Effector memory CD4-positive, alpha-beta T cell (primary cell): ENCODE measurements at places on chromosomes 13 and 19.

- no peak for DNase-seq
Observed at GRCh38 chr13:84393981-84394625, 511.8 kb upstream of the SLITRK1 start.

GRCh38 chr13:108851660-108852059 is 222.2 kb downstream of the MYO16 start:
- no peak for DNase-seq

GRCh38 chr13:98221234-98221633 is 44.2 kb upstream of the RNF113B start:
- no peak for DNase-seq

GRCh38 chr19:45168767-45169351 is 8.1 kb upstream of the NKPD1 start:
- no peak for DNase-seq

- no peak for DNase-seq
Observed at GRCh38 chr13:42592915-42593900, 19.3 kb downstream of the TNFSF11 start.

GRCh38 chr19:918152-918437 is 962 bp downstream of the KISS1R start:
- no peak for DNase-seq

- DNase-seq: no peak
Observed at GRCh38 chr13:94332359-94333096, 147.0 kb downstream of the DCT start.

DNA sequence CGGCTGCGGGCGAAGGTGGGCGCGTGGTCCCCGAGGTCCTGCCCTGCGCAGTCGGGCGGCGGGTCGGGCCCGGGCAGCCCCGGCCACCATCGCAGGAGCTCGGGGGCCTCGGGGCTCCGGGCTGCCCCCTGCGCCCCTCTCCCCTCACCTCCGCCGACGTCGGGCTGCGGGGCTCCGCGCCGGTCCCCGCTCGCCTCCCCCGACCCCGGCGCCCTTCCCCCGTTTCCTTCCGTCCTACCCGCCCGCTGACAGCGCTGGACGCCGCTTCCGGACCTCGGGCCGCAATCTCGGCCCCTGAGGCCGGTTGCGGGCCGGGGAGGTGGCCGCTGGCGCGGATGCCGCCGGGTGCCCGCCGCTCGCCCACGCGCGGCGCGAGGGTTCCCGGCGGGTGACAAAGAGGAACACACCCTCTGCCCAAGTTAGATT is 720 bp downstream of the FARP1 start:
- DNase-seq: no peak

DNA sequence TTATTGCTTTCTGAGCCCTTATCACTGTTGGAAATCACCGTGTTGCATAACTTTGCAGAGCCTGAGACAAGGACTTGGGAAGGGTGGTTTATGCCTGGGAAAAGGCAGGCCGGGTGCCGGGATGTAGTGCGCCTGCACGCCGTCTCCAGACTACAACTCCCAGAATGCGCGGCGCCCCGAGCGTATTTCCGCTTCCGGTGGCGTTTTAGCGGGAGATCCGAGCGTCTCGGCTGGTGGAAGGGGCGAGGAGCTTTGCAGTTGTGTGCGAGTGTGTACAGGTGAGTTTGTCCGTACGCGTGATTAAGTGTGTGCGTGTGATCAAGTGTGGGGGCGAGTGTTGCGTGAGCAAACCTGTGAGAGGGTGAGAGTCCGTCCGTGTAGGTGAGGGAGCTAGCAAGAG is 75.4 kb downstream of the PEG3 start:
- no peak for DNase-seq

DNA sequence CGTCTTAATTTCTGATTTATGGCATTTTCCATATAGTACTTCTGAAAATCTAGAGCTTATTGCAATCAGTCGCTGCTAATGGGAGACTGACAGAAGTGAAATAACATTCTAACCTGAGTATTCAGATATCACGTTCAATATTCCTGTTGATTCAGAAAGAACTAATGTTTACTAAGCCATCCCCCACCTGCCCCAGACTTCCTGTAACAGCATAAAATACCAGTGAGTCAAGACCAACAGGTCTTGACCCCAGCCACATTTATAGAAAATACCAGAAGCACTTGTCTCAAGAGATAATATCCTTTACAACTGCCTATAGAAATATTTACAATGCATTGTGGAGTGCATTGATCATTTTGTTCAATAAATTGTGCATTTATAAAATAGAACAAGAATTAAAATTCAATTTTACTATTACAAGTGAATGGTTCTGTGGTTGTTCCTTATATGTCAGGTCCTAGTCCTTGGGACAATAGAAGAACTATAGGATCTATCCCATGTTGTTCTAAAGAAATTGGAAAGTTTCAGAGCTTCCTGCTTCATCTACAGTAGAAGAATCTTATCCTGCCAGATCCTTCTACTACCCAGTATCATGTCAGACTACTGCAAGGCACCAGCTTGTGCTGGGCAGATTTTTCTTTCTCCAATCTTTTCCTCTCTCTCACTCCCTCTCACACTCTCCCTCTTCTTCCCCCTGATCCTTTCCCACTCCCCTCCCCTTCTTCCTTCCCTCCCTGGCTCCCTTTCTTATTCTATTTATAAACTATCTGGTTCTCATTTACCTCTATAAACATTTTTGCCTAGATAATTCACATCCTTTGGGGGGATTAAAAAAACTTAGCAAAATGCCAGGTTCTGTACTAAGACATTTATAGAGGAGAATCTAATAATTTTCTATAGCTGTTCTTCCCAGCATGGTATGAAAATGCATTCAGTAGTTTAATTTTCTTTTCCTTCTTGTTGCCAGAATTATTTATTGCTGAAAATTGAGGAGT is 629.9 kb downstream of the DIAPH3 start:
- no peak for DNase-seq

- DNase-seq: no peak
Observed at GRCh38 chr19:5964816-5965565, 12.9 kb downstream of the RANBP3 start.

- no peak for DNase-seq
Observed at GRCh38 chr19:3649888-3650287, 23.3 kb upstream of the CACTIN start.

GRCh38 chr13:110339975-110340550 is 33.0 kb downstream of the COL4A2 start:
- DNase-seq: no peak

DNA sequence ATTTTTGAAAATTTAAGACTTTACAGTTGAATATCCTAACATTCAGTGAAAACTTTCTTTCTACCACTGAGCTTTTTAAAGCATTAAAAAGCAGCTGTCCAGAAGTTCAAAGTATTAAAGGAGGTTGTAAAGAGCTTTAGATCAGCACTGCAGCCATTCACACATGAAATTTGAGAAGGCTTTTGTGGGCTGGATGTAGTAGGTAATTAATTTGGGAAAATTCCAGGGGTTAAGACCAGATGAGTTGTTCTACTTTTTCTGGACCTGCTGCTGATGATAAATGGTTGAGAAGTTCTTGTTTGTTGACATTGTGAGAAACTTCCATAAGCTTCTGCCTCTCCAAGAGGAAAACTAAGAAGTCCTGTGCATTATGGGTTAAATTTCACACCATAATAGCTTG is 1779.6 kb upstream of the PRR20A start:
- DNase-seq: no peak

GRCh38 chr19:1224047-1224825 is 13.6 kb downstream of the CBARP start:
- no peak for DNase-seq

GRCh38 chr13:76830805-76831204 is 55.4 kb downstream of the KCTD12 start:
- DNase-seq: no peak

DNA sequence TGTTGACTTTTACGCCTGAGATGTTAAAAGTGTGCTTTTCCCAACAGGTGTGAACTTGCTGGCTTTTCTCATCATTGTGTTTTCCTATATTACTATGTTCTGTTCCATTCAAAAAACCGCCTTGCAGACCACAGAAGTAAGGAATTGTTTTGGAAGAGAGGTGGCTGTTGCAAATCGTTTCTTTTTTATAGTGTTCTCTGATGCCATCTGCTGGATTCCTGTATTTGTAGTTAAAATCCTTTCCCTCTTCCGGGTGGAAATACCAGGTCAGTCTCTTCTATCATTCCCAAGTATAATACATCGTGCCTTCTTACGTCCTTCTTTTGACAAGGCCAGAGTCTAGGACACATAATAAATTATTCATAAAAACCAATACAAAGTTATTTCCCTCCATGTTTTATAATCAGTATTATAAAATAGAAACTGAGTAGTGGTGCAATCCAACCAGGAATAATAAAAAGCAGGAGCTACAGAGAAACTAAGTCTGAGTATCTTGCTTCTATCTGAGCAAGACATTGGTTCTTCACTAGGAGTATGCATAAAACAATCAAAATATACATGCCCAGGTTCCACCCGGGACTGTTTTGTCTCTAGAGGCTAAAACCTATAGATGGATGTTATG is 57.9 kb downstream of the RXFP2 start:
- DNase-seq: no peak

DNA sequence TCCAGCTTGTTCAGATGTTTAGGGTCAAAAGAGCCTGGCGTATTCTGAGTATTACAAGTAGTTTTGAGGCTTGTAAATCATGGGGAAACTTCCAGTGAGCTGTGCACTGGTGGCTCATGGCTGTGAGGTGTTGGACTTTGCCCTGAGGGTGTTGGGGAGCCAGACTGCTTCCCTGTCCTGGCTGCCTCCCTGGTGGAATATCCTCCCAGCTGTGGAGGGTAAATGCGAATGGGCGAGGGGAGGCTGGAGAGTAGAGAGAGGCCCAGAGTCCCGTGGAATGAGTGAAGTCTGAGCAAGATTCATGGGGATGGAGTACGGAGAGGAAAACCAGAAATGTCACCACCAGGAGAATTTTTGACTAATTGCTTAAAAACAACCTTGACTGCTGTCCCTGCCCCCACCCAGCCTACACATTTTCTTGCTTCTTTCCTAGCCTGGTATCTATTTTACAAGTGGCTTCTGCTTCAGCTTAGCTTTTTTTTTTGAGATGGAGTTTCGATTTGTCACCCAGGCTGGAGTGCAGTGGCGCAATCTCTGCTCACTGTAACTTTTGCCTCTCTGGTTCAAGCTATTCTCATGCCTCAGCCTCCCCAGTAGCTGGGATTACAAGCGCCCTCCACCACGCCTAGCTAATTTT is 3.7 kb downstream of the SNRPA start:
- DNase-seq: no peak

- no peak for DNase-seq
Observed at GRCh38 chr13:85194482-85194881, 604.7 kb downstream of the SLITRK6 start.

GRCh38 chr13:30375265-30375835 is 46.9 kb upstream of the UBE2L5 start:
- DNase-seq: no peak

DNA sequence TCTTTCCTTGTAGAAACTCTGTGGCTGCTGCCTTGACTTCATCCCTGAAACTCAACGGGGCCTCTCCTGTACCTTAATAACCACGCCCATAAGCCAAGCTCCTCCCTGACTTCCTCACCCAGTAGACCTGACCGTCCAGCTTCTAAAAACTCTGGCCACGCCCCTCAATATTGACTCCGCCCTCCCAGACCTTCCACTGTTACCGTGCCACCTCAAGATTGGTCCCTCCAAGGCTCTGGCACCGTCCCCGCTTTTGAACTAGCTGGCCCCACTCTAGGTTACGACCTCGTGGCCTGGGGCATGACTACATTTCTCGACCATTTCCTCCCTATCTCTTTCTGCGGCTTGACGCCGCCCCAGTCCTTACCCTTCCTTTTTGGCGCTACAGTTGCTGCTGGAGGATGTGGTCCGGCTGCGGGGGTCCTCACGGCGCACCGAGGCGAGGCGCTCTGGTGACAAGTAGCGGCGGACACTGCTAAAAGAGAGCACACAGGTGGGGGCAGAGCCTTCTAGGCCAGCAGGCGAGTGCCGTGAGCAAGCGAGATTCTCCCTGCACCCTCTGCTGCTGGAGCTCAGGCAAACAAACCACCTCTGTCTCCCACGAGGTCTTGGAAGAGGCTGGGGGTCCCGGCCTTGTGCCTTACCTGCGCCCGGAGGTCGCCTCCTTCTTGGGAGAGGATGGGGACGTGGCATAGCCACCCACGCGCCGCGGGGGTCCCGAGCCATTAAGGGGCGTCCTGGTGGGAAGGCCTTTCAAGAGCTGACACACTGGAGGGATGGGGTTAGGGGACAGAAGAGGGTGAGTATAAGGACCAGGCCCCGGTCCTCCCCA is 2.3 kb upstream of the EML2 start:
- peak; percentile 66 for DNase-seq

GRCh38 chr13:34458756-34459715 is 483.0 kb upstream of the NBEA start:
- no peak for DNase-seq

GRCh38 chr13:105118426-105118985 is 1417.0 kb downstream of the EFNB2 start:
- DNase-seq: no peak

GRCh38 chr19:49860336-49861102 is 6.9 kb downstream of the PNKP start:
- no peak for DNase-seq

DNA sequence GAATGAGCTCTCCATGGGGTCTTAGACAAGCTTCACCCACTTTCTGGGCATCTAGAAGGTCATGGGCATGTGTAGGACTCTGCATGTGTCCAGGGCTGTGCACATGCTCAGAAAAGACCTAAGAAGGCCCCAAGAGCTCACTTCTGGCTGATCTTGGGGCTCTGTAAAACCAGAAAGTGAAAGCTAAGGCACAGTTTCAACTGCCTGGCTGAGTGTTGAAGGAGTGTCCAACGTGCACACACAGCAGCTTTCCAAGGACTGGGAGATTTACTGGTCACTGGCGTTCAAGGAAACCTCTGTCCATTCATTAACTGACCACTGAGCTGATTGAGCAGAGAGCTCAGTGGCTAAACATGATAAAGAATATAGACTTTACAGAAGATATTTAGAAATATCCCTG is 137.9 kb downstream of the KATNAL1 start:
- no peak for DNase-seq

DNA sequence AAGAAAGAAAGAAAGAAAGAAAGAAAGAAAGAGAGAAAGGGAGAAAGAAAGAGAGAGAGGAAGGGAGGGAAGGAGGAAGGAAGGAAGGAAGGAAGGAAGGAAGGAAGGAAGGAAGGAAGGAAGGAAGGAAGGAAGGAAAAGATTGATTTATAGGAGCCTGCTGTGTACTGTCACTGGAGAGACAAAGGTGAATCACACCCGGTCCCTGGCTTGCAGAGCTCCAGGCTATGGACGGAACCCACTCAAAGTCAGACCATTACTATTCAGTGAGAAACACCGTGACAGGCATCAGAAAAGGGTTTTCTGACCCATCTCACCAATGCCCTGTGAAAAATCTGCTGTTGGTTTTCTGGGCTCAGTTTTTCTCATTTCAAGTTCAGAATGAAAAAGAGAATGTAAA is 7.3 kb upstream of the CEACAM6 start:
- DNase-seq: no peak

- no peak for DNase-seq
Observed at GRCh38 chr13:113962386-113962785, 11.5 kb downstream of the C13orf46 start.

- DNase-seq: peak; percentile 44
Observed at GRCh38 chr19:48812094-48812929, 1.5 kb upstream of the BCAT2 start.

DNA sequence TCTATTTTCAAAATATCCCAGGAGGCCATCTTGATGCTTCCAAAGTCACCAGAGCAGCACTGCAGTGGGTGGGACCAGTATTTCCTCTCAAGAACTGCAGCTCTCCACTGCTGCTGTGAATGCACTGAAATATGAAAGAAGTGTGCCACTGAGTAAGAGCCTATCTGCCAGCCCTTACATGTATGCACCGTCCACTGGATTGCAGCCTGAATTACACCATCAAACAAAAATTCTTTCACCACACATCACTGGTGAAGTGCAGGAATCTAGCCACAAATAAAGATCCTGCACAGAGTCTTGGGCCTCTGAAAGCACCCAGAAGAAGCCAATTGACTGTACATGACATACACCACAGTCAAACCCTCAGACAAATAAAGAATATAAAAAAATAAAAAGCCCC is 249.0 kb downstream of the LHFPL6 start:
- no peak for DNase-seq
